ENCODE measurements at places on chromosomes 11 and 22.

- no peak for DNase-seq
Measured at GRCh38 chr11:69352715-69353319, 58.9 kb downstream of the MYEOV start.

- DNase-seq = no peak
Measured at GRCh38 chr11:128359515-128359914, 227.8 kb downstream of the ETS1 start.

GRCh38 chr11:69155302-69156234, at the start of gene SMIM38:
Gene SMIM38 (plus strand): TSS chr11:69155935. CDS start chr11:69157847, 1,912 bp downstream.
- DNase-seq = no peak

DNA sequence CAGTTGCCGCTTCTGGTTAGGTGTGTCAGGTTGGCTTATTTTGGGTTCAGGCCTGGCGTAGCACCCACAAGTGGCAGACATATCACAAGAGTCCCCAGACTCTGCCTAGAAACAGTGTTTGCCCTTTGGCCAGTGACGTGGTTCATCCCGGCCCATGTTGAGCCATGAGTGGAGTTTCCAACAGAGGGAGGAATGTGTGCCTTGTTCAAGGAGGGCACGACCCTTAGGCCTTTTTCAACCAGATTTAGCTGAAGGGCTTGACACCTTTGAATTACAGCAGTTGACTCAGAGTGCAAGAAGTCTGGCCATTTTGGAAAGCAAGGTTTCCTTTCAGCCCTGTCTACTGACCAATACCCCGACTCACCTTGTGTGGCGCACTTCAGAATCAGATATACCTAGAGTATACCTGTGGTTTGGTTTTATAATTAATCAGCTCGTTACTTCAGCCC, 15.1 kb upstream of the AIFM3 start:
- DNase-seq = no peak

DNA sequence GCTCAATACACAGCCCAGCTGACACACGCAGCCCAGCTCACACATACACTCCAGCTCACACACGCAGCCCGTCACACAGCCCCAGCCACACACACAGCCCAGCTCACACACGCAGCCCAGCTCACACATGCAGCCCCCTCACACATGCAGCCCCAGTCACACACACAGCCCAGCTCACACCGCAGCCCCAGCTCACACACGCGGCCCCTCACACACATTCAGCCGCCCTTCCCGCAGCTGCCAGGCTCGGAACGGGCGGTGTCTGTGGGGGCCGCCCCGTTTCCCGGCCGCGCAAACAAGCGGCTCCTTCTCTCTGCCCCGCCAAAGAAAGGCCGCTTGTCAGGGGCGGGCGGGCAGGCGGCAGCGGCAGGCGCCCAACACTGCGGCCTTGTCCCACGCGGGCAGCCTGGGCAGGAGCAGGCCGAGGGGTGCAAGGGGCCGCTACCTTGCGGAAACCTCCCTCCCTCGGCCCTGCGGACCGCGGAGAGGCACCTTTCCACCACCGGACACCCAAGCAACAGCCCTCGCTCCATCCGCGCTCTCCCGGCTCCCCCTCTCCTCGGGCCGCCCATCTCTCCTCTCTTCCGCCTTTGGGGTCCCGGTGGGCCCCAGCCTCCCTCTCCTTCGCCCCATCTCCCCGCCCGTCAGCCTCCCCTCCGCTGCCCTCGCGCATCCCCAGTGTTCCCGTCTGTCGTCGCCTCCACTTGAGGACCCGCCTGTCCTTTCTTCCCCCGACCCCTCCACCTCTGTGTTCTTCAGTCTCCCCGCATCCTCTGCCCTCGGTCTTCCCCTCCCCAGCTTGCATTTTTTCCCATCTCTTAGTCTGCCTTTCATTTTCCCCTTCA, 2.2 kb downstream of the PHLDB1 start:
- peak; percentile 4 for DNase-seq

GRCh38 chr22:35539910-35540594, 579 bp upstream of the RASD2 start:
- DNase-seq = peak; percentile 37

DNA sequence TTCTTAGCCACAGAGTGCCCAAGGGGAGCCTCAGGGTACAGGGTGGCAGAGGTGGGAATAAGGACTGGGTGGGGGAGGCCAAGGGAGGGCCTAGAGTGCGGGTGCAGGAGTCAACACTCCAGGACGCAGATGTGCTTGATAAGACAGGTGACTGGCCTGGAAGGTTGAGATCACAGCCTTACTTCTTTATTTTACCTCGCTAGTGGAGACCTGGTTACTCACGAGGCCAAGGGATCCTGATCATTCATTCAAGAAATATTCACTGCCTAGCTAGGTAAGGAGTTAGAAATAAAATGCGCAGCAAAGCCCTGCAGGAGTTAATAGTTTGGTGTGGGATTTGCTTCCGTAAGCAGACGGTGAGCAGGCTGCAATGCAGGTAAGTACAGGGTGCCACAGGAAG, 13.2 kb upstream of the PEX26 start:
- DNase-seq = no peak

GRCh38 chr11:2582351-2582945, 117.3 kb downstream of the KCNQ1OT1 start:
- DNase-seq = no peak
